ENCODE measurements at places on chromosomes 7 and 10. TPM values are rescaled to one million over a fixed set of nuclear protein-coding genes. Genes with fewer than 3 reads are reported as not detected.

FKBP6 gene
- 0.60 TPM for polyA plus RNA-seq

MMD2 gene
- polyA plus RNA-seq: not detected

MPP7 gene
- polyA plus RNA-seq: 8.8 TPM

IDI2 gene
- not detected for polyA plus RNA-seq

NCOA4 gene
- polyA plus RNA-seq: 223 TPM

SFRP5 gene
- polyA plus RNA-seq: 0.07 TPM

CTNNA3 gene
- polyA plus RNA-seq: 4.3 TPM

SLC29A4 gene
- polyA plus RNA-seq: 17.1 TPM

PDZD8 gene
- polyA plus RNA-seq: 48.4 TPM

FGL2 gene
- 56.0 TPM for polyA plus RNA-seq

ALOX5 gene
- 3.5 TPM for polyA plus RNA-seq

AKR1C4 gene
- not detected for polyA plus RNA-seq

WNT2 gene
- 0.93 TPM for polyA plus RNA-seq

KLF14 gene
- polyA plus RNA-seq: 0.76 TPM

SRI gene
- 140 TPM for polyA plus RNA-seq

GRID2IP gene
- 0.91 TPM for polyA plus RNA-seq

Data from left kidney (tissue), 8 donors.